ENCODE measurements at places on chromosomes 16 and 17. TPM values are rescaled to one million over a fixed set of nuclear protein-coding genes. Genes with fewer than 3 reads are reported as not detected.

GRCh38 chr16:24282141-24282540 lies 26.0 kb downstream of the CACNG3 start:
- no peak for DNase-seq

GRCh38 chr17:52160136-52160567 lies 1.6 kb upstream of the CA10 start:
- DNase-seq: no peak

DNA sequence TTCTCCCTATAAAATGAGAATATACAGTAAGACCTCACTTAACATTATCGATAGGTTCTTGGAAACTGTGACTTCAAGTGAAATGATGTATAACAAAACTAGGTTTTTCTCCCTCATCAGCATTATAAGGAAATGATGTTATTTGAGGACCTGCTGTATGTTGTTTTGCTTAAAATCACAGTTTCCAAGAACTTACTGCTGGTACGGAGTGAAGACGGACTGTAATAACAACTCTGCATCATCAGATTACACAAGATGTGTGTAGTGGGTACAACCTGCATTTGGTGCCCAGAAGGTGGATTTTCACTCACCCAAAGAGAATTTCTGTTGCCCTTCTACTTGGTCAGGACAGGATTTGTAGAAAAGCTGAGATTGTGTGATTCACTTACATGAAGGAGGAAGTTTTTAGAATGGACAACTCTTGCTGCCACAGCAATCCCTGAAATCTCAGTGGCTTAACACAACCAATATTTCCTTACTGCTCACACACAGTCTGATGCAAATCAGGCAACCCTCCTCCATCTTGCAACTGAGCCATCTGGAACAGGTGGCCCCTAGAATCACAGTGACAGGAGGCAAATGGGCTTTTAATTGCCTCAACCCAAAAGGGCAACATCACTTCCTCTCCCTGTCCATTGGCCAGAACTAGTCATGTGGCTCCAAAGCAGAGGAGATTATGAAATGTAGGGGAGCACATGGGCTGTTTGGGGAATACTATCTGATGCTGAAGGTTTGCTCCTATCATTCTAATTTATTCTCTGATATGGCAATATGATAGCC lies 67.6 kb upstream of the CACNG5 start:
- no peak for DNase-seq

DNA sequence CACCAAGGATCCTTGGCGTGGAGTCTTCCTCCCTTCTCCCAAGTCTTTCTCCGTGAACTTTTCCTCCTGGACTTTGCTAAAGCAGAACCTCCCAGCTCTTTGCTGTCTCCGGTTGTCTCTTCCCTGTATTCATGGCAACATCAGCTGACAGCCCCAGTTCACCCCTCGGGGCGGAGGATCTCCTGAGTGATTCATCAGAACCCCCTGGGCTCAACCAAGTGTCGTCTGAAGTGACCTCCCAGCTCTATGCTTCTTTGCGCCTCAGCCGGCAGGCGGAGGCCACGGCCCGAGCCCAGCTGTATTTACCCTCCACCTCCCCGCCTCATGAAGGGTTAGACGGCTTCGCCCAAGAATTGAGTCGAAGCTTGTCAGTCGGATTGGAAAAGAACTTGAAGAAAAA lies 943 bp downstream of the CNTROB start:
- DNase-seq: no peak

DNA sequence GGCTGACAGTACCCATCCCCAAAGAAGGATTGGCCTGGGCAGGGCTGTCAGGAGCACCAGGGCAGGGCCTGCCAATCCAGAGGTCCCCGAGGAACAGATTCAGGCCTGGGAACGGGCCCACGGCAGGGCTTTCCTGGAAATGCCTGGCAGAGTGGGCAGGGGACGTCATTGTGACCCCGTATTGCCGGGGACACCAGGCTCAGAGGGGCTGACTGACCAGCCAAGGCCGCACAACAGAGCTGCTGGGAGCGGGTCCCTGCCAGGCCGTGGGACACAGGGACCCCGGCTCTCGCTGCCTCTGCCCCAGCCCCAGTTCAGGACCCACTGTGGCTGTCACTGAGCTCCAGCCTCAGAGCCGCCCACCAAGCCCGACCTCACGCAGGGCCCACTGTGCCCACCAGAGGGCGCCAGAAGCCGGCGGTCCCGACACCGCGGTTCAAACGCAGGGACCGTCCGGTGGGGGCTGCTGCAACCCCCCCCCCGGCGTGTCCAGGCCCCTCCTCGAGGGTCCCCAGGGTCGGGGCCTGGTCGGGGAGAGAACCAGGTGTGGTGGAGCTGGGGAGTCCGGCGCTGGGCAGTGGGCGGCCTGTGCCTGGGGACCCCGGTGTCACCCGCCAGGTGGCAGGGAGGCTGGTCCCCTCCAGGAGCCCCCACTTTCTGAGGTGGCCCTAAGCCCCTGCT lies 15.2 kb upstream of the SSTR5 start:
- DNase-seq: no peak

DNA sequence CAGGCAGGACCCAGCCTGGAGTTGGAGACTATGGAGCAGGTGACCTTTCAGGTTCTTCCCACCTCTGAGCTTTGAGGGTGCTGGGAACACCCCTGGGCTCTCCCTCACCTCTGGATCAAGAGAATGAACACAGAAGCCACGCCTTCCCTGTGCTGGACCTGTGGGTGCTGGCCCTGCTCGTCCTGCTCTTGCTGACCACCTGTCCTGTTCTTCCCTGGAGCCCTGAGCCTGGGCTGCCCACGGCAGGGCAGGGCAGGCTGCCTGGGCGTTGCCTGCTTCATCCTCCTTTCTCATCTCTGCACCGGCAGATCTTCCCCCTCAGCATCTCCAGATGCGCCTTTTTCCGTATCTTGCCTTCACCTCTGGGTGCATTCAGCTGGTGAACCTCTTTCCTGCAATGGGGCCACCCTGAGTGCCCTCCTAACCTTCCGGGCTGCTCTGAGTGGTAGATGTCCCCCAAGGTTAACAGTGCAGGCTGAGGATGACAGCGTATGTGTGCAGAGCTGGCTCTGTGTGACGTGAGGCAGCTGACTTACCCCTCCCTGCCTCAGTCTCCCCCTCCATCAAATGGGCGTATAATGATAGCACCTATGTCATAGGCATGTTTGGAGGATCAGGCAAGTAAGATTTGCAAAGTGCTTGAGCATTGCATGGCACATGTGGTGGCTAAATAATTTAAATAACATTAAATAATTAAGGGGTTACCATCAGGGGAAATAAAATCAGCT lies 225.8 kb upstream of the CIBAR2 start:
- no peak for DNase-seq

DNA sequence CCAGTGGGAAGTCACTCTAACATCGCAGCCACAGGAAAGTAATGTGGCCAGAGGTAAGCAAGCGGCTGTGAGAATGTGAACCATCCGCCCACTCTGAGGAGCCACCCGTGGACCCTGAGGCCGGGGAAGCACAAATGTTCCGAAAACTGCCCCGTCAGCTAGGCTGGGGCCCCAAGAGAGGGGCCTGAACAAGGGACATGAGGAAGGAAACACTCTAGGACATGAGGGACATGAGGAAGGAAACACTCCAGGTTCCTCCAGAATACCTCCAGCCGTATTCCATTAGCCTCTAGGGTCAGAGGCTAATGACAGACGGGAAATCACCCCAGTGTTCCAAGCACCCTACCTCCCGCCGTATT lies 317 bp downstream of the TEFM start:
- peak; percentile 36 for DNase-seq

- no peak for DNase-seq
Measured at GRCh38 chr16:10178080-10178479, 4.1 kb downstream of the GRIN2A start.

- DNase-seq: no peak
Measured at GRCh38 chr16:74846714-74847113, 72.1 kb upstream of the FA2H start.

GRCh38 chr16:88084881-88085280 lies 133.6 kb downstream of the BANP start:
- DNase-seq: no peak

- peak; percentile 63 for DNase-seq
Measured at GRCh38 chr16:67244387-67245185, 2.7 kb downstream of the FHOD1 start.

DNA sequence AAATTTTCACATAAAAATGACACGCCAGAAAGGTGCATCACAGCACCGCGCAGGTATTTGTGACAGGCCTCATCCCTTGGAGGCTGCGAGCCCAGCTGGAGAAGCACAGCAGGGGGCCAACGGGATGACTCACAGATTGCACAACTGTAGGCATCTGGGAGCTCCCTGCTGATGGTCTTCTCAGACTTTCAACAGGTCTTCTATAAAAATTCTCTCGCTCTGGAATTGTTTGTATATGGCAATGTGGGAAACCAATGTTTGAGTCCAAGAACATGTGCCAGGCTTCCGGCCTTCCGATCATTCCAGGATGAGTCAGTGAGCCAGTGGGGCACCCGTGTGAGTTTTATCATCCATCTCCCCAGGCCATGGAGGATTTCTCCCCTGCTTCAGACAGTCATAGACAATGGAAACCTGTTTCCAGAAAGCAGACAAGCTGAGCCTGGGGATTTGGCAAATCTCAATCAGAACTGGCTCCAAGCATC lies 24.1 kb upstream of the ADORA2B start:
- DNase-seq: peak; percentile 60

GRCh38 chr17:78204387-78205123 lies 9.5 kb upstream of the BIRC5 start:
- DNase-seq: no peak

GRCh38 chr16:67548265-67549126 lies 13.8 kb upstream of the CTCF start:
- no peak for DNase-seq

DNA sequence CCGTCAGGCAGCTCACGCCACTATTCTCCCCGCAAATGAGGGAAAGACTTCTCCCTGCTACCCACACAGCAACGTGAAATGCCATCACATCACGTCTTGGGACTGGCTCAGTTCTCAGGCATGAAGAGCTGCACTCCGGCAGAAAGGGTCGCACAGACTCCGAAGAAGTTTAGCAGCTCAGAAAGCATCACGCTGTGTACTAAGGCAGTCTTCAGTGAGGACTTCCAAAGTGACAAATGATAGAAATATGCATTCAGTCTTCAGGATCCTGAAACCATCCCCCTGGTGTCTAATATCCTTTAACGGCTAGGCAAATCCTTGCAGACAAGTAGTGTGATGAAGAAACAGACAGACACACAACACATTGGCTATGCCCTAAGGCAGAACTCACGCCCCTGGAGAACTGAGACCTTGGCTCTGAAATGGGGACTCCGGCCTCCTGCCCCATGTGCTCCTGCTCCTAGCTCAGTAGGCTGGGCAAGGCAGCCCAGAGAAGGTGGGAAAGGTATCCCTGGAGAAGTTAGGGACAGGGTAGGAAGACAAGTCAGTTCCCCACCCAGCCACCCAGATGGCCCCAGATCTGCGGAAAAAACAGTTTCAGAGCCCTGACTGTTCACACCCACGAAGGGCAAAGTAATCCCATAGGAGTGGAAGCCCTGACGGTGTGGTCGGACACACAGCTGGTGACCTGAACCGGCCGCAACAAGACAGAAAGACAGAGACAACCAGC lies 1.6 kb downstream of the XYLT1 start:
- DNase-seq: no peak

DNA sequence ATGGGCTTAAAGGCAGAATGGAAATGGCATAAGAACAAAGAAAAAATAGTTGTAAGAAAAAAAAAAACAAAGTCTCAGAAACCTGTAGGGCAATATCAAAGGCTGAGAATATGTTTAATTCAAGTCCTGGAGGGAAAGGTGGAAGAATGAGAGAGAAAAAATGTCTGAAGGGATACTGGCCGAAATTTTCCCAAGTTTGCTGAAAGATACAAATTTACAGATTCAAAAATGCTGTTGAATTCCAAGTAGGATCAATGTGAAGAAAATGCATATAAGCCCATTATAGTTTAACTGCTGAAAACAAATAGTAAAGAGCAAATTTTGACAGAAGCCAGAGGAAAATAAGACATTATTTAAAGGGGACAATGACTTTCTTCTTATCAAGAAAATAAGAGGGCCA lies 6.6 kb upstream of the USP22 start:
- no peak for DNase-seq

DNA sequence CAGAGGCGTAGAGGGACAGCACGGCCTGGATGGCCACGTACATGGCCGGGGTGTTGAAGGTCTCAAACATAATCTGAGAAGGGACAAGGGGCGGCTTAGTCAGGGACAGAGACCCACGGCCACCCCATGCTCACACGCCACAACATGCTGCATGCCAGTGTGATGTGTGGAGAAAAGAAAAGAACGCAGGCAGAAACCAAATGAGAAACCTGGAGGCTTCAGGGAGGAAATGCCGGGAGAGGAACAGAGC lies 1.1 kb downstream of the ACTG1 start:
- no peak for DNase-seq

DNA sequence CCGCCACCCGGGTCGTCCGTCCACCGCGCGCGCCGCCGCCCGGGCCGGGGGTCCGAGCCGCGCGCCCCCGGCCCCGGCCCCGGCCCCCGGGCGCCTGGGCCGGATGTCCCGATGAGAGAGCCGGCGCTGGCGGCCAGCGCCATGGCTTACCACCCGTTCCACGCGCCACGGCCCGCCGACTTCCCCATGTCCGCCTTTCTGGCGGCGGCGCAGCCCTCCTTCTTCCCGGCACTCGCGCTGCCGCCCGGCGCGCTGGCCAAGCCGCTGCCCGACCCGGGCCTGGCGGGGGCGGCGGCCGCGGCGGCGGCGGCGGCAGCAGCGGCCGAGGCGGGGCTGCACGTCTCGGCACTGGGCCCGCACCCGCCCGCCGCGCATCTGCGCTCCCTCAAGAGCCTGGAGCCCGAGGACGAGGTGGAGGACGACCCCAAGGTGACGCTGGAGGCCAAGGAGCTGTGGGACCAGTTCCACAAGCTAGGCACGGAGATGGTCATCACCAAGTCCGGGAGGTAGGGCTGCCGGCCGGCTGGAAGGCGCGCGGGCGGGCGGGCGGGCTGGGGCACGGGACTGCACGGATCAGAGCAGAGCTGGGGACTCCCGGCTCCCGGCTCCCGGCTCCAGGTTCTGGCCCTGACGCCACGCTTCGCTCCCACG lies 548 bp downstream of the TBX2 start:
- DNase-seq: no peak

DNA sequence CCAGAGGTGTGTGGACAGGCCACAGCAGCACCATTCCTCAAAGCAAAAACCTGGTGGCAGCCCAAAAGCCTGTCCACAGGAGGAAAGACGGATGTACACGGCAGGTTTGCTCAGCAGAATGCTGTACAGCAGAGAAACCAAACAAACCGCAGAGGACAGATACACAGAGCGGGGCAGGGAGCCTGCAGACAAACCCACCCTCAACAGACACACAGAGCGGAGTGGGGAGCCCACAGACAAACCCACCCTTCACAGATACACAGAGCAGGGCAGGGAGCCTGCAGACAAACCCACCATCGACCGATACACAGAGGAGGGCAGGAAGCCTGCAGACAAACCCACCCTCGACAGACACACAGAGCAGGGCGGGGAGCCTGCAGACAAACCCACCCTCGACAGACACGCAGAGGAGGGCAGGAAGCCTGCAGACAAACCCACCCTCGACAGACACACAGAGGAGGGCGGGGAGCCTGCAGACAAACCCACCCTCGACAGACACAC lies 53.0 kb upstream of the METRNL start:
- no peak for DNase-seq

GRCh38 chr16:11806721-11807120 lies 9.7 kb upstream of the ZC3H7A start:
- DNase-seq: no peak

GRCh38 chr16:49620869-49621240 lies 235.1 kb downstream of the ZNF423 start:
- DNase-seq: no peak

The NPB gene
- 1.2 TPM for total RNA-seq

The SPATA22 gene
- not detected for total RNA-seq

The TRIM72 gene
- total RNA-seq: 43.8 TPM

The PRSS8 gene
- total RNA-seq: 42.6 TPM

The MOSMO gene
- total RNA-seq: 27.6 TPM

The SLC16A6 gene
- total RNA-seq: 4.8 TPM

The RPAIN gene
- total RNA-seq: 67.9 TPM

The SBK1 gene
- total RNA-seq: 19.2 TPM

The NUP88 gene
- total RNA-seq: 93.2 TPM

The CACNG4 gene
- total RNA-seq: not detected
